ENCODE measurements at places on chromosomes 5 and 9. TPM values are rescaled to one million over a fixed set of nuclear protein-coding genes. Genes with fewer than 3 reads are reported as not detected.

GRCh38 chr9:3282365-3282764 lies 243.4 kb downstream of the RFX3 start:
- no peak for DNase-seq

DNA sequence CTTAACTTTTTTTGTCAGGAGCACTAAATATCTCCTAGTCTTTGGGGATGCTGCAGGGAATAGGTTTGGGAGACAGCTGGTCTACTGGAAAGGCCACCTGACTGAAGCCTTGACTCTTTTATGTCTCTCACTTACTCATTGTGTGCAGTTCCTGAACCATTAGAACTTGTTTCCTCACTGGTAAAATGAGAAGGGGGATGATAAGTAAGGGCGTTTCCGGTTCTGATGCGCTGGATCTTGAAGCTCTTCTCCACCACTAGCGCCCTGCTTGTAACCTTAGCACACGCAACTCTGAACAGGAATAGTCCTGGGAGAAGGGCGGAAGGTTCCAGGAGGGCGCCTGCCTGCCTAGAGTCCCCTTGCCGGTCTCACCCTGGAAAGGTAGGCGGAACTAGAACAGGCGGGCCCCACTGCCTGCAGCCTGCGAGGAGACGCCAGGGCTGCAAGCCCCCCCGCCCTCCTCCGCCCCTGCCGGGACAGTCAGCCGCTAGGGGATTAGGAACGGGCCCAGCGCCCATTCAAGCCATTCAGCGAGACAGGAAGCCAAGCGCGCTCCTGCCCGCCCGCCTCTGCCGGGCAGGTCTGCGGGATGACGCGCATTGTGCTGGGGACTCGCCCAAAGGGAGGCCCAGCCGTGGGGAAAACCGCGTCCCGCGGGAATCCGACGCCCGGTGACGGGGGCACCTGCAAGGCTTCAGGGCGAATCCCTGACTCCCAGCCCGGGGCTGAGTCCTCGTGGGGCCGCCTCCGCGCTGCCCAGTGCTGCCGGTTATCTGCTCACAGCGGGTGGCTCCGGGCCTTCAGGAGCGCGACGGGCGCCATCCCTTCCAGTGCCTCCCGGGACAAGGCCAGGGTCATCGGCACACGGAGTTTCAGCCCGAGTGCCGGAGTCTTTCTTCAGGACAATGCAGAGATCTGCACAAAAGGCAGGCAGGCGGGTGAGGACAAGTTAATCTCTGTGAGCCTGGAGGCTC lies 44.0 kb upstream of the XPA start:
- peak; percentile 16 for DNase-seq

DNA sequence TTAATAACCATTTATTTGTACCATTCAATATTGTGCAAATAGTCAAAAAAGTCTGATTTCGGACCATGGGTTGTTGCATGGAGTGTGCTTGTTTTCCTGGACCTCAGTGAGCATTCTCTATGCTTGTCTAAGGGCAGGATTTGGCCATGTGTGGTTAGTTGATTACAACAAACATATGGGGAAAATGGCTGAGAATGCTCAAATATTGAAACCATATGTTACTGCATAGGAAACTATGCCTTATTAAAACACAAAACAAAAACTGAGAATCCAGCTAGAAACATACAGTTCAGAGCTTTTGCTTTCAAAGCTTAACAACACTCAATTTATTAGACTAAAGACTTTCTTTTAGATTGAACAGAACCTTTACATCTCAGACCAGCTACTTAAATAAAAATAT lies 928.3 kb downstream of the NR2F1-AS1 start:
- DNase-seq: no peak

DNA sequence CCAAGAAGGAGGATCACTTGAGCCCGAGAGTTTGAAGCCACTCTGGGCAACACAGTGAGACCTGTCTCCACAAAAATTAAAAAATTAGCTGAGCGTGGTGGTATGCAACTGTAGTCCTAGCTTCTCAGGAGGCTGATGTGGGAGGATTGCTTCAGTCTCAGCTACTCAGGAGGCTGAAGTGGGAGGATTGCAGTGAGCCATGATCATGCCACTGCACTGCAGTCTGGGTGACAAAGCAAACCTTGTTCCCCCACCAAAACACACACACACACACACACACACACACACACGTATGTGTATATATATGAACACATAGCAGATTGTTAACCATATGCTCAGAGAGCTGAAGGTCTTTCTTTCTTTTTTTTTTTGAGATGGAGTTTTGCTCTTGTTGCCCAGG lies 157.5 kb upstream of the MAST4 start:
- no peak for DNase-seq

DNA sequence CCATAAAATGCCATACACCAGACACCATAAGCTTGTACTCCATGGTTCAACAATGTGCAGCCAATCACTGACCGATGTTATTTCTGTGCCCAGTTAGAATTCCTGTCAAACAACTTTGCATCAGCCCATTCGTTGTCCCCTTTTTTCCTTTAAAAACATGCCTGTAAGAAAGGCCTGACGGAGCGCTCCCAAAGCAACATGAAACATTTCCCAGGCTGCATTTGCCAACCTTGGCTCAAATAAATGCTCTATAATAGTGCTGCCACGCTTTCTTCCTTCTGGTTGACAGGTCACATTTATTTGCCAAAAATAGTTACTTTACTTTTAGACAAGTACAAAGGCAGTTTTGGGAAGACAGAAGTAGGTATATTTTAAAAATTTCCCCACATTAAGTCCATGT lies 735.6 kb upstream of the PTPRD start:
- DNase-seq: no peak

GRCh38 chr9:21852754-21853153 lies 50.3 kb downstream of the MTAP start:
- DNase-seq: no peak

GRCh38 chr5:90866333-90866732 lies 307.7 kb downstream of the ADGRV1 start:
- no peak for DNase-seq

GRCh38 chr5:173789031-173789920 lies 98.9 kb upstream of the CPEB4 start:
- no peak for DNase-seq

- no peak for DNase-seq
Observed at GRCh38 chr9:111970827-111971226, 74.2 kb downstream of the UGCG start.

DNA sequence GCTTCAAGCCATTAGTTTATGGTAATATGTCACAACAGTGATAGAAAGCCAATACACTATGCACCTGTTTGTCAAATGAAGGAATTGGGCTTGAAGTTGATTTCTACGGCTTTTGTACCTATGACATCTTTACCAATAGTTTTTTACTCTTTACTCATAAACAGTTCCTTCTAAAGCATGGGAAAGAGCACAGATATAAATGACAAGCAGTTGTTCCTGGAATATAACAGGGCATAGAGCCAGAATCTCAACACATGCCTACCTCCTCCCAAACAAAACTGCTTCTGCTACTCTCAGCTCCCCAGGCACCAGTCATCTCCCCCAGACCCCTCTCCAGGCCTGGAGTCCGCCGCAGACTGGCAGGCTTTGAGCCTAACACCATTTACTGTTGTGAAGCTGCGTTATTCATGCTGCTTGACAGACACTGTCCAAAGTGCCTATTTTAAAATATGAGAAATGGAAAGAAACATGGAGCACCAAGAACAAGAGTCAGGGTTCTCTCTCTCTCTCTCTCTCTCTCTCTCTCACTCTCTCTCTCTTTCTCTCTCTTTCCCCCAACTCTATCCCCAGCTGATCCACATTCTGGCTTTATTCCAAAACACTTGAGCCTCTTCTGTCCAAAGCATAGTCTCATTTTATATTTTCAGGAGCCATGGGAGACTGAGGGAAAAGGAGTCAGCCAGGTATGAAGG lies 111.6 kb downstream of the ADRB2 start:
- no peak for DNase-seq

- no peak for DNase-seq
Observed at GRCh38 chr9:133616643-133617405, 7.6 kb upstream of the FAM163B start.

DNA sequence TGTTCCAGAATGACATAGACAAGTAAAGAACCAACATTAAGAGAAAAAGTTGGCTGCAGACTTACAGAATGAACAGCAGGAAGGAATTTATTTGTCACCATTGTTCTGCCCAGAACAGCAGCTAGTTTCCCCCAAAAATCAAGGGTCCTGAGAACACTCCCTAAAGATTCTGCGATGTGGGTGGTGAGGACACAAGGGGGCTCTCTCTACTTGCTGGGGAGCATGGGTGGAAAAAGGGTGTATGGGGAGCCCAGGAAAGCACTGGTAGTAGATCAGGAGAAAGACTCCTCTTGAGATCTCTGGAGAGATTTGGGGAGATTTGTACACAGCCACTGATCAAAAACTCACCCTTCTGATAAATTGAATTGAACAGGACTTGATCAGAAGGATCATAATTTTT lies 316.5 kb downstream of the KCTD16 start:
- DNase-seq: no peak

DNA sequence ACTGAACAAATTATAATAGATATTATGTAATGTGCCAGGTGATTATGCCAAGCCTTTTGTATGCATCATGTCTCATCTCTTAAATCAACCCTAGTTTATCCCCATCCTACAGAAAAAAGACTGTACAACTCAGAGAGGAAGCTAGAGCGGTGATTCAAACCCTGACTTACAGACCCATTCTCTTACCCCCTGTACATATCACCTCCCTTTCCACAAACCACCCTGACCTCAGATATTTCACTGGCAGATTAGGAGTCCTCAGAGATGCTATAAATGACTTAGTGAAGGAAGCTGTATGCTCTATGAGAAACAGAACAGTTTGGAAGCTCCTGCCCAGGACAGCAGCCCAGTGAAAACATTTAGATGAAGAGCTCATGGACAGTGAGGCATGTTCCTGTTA lies 79.1 kb upstream of the RARS1 start:
- no peak for DNase-seq

DNA sequence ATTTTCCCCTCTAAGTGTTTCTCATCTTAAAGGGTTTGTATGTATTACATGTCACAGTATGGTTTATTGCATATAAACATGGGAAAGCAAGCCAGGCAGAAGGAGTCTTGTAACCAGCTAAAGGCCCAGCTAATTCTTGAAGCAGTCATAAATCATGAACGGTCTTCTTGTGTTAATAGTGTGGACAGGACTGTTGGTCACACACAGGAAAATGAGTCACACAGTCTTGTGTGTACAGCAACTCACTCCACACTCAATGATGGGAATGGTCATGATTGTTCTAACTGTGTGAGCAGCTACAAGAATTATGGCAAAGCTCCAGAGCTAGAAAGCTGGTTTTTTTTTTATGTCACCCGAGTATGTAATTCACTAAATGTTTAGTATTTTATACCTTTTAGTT lies 123.9 kb downstream of the GHR start:
- no peak for DNase-seq

DNA sequence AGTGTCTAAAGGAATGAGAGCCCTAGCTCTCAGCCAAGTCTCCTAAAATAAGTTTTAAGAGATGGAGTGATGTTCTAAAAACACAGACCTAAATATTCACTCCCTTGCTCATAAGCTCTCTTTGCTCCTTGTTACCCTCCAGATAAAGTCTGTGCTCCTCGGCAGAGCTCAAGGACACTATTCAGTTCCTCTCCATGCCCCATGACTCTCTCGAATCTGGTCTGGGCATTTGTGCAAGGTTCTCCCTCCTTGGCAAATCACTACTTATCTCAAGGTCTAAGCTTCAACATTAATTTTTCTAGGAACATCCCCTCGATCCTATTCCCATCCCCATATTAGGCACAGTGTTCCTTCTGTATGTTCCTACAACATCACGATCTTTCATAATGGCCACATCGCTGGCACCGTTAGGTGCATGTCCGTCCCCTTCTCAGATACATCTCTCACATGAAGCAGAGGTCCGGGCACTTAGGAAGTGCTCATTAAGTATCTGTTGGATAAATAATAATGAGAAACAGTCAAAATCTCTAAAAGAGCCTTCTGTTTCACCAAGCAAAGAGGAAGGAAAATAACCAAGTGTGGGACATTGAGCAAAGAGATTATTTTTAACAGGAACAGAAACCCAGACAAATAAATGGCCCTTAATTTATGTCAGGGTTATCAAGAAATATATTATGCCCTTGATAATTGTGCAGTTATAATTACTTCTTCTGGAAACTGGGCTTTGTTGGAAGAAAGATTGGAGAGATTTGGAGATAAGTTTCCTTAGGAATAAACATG lies 85.9 kb upstream of the HTR4 start:
- DNase-seq: no peak

DNA sequence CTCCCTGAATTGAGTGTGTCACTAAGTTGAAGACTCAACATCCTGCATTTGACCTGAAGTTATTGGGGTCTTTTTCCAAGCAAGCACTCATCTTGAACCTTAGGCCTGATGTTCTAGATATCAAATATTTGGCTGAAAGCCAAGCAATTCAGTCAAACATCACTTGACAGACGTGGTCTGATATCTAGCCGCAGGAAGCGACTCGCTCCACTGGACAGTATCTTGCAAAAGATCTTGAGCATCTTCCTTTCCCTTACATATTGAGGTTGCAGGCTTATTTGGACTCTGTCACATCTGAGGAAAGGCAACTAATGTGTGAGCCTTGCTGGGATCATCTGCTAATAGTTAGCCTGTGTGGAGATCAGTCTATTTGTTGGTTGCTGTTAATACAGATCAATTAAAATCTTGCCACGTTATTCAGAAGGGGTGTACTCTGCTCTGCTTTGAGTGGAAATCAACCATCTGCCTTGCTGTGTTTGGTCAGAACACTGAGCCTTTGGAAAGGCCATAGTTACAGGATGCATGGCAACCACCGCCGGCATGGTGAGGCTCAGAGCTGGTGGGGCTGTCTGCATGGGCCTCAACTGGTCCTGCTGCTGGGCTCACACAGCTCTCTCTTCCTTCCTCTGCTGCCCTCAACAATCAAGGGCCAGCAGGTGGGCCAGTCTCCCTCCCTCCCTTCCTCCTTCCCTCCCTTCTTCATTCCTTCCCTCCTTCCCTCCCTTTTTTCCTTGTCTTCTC lies 166.9 kb upstream of the KLF9 start:
- no peak for DNase-seq

DNA sequence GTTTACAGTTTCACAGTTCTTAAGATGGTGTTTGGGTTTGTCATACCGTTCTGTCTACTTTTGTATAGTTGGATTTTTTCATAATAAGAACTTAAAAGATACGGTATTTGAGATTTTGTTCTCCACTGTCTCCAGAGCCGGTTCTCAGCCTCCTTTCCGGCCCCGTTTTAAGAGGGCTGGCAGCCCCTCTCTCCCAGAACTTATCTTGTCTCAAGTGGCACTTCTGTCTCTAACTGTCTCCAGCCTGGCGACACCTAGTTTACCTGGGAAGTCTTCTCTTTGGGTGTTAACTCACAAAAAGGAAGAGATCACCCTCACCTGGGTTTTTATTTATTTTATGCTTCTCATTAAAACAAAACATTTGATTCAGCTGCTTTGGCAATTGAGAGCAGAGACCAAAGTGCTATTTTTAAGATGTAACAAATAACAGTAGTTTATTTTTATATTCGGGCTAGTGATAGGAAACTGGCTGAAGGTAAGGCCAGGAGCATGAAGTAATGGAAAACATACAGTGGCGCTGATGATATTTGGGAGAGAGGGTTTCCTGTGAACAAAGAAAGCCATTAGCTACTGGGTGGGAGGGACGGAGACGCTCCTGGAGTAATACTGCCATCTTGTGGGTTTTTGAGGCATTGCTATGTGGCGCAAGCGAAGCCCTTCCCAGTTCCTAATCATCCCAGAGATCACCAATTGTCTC lies 48.3 kb downstream of the ACER2 start:
- peak; percentile 58 for DNase-seq

The CNTLN gene
- 1.6 TPM for total RNA-seq

The RXFP3 gene
- total RNA-seq: not detected

The STK32A gene
- total RNA-seq: not detected

The FCN1 gene
- not detected for total RNA-seq

The CLIC3 gene
- total RNA-seq: not detected

The CYSRT1 gene
- total RNA-seq: 0.50 TPM

The PCAT7 gene
- not detected for total RNA-seq

The DPYSL3 gene
- total RNA-seq: 0.48 TPM

The WNT8A gene
- total RNA-seq: not detected

Data from activated T-helper 2 cell treated with anti-CD3 and anti-CD28 coated beads, Interferon-gamma antibody, Interleukin-2, Interleukin-4, amounts not matched to agents 10 μg/mL and 5 μg/mL and 100 μg/mL, durations not matched to agents 14 hours and 24 hours and 36 hours (primary cell).